Daoy (cell line): ENCODE measurements at places on chromosomes 5 and 9.

GRCh38 chr5:22053195-22053594, 799.9 kb downstream of the CDH12 start:
- DNase-seq: no peak

DNA sequence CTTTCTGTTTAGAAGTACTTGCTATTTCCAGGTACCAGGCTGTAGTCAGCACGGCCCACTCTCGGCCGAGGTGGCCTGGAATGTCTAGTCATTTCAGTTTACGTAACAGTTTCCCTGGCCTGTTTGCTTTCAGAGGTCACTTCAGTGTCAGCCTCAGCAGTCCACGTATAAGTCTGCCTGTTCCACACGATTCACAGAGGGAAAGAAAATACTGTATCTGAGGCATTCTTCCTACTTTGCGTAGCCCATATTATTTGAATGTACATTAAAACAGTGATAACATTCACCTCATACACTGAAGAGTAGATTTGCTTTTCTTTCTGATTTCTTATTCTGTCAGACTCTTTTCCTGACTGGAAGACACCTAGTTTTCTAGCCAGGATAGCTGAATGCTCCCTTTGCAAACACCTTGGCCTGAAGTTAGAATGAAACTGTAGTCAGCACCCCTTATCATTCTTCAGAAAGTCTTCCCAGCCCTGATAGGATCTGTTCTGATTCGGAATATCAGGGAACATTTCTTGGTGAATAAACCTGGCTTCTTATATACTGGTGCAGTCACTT, 140.9 kb downstream of the AOPEP start:
- peak; percentile 86 for DNase-seq

DNA sequence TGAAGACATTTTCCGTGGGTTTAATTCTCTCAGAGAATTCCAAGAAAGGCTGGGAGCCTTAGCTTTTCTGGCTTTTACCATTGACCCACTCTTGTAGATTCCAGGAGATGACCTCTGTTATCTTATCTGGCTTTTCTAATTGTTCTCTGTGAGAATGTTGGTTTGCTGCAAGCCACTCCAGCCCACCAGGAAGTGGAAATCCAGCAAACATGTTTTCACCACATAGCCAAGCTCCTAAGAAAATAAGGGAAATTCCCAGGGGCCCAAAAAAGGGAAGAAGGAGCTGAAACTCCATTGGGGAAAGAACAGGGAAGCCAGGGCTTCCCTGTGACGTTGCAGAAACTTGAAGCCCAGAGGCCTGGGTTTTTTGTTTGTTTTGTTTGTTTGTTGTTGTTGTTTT, 19.7 kb downstream of the GPR107 start:
- peak; percentile 81 for DNase-seq

DNA sequence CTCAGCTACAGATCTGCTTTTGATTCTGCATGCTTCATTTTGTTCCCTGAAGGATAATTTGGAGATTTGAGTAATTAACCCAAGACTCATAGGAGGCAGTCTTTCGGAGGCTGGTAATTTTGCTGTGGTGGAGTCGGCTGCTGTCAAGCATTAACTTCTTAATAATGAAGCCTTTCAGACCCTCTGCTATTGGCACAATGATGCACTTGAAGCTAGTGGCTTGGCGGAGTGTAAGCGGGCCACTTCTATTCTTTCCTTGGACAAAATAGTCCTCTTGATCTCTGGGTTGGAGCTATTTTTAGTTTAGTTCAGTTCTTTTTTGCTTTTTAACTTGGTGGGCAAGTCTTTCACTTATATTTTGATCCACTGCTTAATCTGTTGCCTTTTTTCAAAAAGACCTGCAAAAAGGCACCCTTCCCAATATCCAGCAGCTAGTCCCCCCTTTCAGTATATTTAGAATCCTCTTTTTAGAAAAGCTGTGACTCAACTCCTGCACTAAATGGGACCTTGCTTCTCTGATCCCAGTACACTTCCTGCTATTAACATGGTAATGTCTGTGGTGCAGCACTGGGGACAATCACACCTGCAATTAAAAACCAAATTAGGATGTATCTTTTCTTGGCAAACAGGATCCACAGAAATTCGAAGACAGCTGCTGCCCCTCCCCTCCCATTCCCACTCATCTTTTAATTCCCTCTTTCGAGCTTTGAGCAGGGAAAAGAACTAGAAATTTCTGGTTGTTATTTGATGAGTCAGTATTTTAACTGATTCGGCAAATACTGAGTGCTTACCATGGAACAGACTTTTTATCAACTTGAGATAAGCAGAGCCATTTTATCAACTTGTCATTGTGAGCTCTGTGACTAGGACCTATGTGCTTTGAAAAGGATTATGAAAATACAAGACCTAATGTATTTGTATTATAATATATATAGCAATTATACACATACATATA, 169.4 kb upstream of the ANKRD55 start:
- no peak for DNase-seq

GRCh38 chr5:135140446-135141204, 106.6 kb upstream of the PITX1 start:
- DNase-seq: peak; percentile 93
